ENCODE measurements at places on chromosomes 3 and 15.

- DNase-seq: no peak
Observed at GRCh38 chr3:53816425-53816824, 29.8 kb downstream of the CHDH start.

GRCh38 chr3:50193286-50193685 lies 1.9 kb downstream of the GNAT1 start:
- no peak for DNase-seq

GRCh38 chr3:122078235-122078935 lies 23.2 kb downstream of the CD86 start:
- DNase-seq: no peak

- DNase-seq: no peak
Observed at GRCh38 chr3:53250881-53251605, 4.8 kb downstream of the TKT start.

DNA sequence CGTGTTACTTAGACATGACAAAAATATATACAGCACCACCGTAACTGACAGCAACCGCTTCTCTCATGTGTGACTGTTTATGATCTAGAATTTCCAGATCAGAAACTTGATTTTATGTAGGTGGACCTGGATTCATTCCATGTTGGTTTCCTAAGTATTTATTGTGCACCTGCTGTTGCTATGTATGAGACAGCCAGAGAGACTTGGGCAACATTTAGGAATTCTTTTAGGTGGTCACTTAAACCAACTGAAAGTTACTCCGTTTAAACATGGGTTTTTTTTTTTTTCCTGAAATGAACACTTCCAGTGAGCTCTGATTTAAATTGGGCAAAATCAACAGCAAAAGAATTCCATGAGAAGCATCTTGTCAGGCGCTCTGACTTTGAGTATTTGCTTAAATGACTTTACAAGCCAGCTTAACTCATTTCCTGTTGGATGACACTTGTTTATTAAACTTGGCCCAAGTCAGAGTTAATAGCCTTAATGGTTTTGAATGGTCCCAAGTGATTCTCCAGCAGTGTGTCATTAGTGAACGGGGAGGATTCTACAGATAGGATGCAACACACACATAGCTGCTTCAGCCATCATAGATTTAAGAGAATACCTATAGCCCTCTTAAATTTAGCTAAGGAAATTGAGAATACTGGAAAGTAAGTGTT lies 31.8 kb downstream of the MITF start:
- DNase-seq: no peak

GRCh38 chr15:42544853-42545629 lies 3.6 kb downstream of the LRRC57 start:
- no peak for DNase-seq

- no peak for DNase-seq
Observed at GRCh38 chr3:155243512-155243921, 50.0 kb downstream of the STRIT1 start.

- no peak for DNase-seq
Observed at GRCh38 chr3:112633757-112634156, 7.2 kb downstream of the CCDC80 start.

DNA sequence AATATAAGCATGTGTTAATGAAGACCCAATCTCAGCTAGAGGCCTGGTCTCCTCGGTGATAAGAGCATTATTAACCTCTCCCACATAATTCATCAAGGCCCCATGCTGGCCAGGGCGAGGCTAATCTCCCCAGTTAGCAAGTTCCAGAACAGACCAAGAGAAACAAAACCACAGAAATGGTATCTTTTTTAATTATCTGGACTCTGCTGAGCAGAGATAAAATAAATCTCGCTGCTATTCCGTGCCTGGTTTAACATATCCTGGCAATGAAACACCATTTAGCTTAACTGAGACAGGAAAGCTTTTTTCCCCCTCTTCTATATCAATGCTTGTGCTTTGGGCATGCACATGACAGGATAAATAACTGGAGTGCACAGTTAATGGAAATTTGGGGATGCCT lies 72.5 kb upstream of the ARHGEF3 start:
- DNase-seq: no peak

GRCh38 chr3:13663781-13664535 lies 115.0 kb downstream of the FBLN2 start:
- no peak for DNase-seq

DNA sequence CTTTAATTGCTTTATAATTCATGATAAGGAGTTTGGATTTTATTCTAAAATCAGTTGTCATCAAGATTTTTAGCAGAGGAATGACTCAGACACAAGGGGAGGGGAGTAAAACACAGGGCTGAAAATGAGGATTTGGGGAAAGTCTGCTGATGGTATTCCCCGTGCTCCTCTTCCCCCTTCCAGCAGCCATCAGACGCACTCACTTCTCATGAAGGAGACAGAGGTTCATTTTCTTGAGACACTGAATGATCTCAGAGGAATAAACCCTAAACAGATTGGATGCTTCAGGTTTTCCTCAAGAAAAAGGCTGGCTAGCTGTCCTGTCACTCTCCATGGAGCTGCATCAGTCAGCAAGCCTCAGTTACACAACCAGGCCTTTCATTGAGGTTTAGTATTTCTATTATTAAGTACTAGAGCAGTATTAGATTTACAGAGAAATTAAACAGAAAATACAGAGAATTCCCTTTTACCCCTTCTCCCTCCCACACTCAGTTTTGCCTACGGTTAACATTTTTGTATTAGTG lies 166.4 kb downstream of the C3orf70 start:
- DNase-seq: no peak

DNA sequence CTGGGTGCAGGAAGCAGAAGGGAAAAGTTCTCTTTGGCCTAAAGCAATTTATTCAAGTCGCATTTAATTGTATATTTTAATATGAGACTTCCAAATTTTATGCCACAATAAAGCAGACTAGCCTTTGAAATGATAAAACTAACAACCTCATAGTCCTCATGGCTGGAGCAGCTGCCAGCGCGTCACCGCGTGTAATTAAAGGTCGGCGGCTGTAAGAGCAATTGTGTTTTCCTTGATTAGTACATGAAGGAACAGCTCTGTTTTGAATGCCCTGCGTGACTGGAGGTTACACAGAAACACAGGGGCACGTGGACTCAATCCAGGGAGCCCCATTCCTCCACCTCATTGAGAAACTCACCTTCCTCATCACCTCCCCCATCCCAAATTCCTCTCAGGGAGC lies 10.1 kb upstream of the LRRC15 start:
- no peak for DNase-seq

DNA sequence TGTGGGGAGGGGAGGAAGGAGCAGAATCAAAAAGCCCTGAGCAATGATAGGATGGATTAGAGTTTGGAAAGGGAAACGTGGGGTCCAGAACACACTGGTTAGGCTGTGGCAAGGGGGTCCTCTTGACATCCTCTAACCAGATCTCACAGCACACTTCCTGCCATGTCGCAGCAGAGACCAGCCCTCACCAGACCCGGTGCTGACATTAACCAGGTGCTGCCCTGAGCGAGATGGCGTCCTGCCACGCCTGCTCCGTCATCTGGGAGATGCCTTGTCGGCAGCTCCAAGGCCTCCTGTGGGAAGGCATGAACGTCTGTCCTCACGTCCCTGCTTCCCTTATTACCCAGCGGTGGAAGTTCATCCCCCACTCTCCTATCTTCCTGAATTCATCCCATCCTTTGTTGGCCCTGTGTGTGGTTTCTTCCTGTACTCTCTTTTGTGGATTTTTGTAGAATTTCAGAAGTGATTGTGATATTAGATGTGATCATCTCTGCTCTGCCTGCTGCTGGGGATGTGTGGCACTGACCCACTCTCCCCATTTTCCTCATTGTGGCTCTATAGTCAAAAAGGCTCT lies 29.4 kb upstream of the MYZAP start:
- no peak for DNase-seq

GRCh38 chr15:41501931-41502794 lies 8.5 kb downstream of the ITPKA start:
- no peak for DNase-seq

GRCh38 chr3:31305340-31305739 lies 227.4 kb upstream of the STT3B start:
- no peak for DNase-seq

GRCh38 chr15:57872281-57873030 lies 165.9 kb downstream of the POLR2M start:
- peak; percentile 13 for DNase-seq

- peak; percentile 67 for DNase-seq
Observed at GRCh38 chr3:49173792-49174170, 2.4 kb downstream of the KLHDC8B start.

DNA sequence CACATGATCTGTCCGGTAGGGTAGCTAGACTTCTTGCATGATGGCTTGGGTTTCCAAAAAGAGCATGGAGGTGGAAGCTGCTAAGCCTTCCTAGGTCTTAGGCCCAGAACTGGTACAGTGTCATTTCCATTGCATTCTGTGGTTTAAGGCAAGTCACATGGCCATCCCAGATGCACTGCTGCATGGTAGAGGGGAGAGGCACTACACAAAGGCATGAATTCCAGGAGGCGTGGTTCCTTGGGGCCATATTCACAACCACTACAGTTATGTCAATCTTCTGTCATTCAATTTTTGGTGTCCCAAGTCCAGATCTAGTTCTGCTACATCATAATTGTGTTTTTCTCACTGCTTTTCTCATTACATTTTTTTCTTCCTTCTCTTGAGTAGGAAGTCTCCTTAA lies 122.2 kb upstream of the CHRM5 start:
- DNase-seq: no peak

DNA sequence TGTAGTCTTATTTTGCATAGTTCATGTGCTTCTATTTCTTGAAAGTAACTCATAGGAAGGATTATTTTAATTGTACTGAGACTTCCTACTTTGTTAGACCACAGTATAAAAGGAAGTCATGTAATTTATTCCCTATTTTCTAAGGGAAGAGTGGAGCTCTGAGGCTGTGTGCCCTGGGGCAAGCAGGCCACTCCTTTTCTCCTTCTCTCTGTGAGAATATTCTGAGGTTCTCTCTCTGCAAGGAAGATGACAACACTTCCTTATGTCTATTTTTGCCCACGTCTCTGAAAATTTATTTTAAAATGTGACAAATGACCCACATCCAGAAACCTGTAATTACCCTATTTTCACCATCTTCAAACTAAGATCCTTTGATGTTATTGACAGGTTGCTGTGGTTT lies 11.0 kb downstream of the KCTD6 start:
- DNase-seq: no peak

DNA sequence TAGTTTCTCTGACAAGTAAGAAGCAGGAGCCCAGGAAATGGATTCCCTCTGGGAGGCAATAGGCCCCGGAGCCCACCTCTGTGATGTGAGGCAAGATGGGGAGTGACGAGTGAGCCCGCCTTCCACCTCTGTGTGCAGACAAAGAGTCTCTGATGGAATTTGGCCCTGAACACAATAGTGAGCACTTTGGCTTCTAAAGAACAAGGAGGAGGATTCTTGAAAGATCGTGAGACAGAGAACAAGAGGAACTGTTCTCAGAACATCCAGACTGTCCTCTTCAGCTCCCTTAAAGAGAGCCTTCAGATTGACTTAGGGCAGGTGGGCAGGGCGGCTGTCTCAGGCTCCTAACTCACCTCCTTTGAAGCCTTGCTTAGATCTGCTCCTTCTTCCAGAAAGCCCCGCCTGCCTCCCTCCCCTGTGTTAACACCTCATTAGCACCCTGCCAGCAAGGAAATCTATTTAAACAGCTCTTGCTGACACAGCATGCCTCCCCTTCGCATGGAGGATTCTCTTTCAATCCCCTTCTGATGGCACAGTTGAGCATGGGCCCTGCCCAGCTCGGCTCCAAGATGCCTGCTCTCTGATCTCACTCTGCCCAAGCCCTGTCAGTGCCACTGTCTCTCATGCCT lies 430.3 kb downstream of the NTRK3 start:
- DNase-seq: peak; percentile 39

DNA sequence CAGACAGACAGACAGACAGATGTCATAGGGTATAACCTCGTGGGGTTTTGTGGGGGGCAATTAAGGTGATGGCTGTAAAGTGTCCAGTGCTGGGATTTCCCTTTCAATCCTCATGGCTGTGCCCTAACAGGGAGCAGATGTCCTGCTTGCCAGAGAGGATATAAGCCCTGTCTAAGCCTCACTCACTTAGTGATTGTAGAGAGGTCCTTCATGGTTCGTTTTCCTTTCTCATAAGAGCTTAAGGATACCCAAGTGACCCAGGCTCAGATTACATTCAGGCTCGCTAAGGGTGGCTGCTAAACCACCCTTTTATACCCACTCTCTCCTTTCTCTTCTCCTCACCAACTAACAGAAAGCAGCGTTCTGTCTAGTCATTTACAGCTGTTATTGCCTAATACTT lies 19.2 kb downstream of the LYSMD2 start:
- no peak for DNase-seq
